ENCODE measurements at places on chromosomes 5 and 9.

DNA sequence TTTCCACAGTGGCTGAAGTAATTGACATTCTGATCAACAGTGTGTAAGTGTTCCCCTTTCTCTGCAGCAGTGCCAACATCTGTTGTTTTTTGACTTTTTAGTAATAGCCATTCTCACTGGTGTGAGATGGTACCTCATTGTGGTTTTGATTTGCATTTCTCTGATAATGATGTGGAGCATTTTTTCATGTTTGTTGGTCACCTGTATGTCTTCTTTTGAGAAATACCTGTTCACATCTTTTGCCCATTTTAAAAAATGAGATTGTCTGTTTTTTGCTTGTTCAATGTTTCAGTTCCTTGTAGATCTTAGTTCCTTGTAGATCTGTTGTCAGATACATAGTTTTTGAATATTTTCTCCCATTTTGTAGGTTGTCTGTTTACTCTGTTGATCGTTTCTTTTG, 162.5 kb upstream of the PITX1 start:
- no peak for DNase-seq

GRCh38 chr9:35869621-35870216, 482 bp downstream of the OR13J1 start:
- DNase-seq = no peak

DNA sequence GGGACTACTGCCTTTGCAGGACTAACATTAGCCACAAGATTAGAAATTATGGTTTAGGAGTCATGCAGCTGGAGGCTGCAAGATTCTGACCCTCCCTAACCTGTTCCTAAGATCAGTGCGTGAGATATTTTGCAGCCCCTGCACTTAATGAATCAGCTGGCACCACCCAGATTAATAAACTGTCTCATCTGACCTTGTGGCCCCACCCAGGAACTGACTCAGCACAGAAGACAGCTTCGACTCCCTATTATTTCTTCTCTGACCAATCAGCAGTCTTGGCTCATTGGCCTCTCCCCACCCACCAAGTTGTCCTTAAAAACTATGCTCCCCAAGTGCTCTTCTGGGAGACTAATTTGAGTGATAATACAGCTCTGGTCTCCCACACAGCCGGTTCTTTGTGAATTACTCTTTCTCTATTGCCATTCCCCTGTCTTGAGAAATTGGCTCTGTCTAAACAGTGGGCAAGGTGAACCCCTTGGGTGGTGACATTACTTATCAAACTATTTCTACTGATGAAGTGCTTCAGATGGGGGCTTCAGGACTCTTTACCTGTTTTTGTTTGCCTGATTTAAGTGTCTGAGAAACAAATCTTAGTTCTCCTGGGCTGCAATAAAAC, 17.0 kb downstream of the CTSL start:
- no peak for DNase-seq

- DNase-seq = no peak
Observed at GRCh38 chr5:50699737-50700136, 33.3 kb downstream of the PARP8 start.

- DNase-seq = no peak
Observed at GRCh38 chr9:21268347-21268657, 28.5 kb upstream of the IFNA14 start.

DNA sequence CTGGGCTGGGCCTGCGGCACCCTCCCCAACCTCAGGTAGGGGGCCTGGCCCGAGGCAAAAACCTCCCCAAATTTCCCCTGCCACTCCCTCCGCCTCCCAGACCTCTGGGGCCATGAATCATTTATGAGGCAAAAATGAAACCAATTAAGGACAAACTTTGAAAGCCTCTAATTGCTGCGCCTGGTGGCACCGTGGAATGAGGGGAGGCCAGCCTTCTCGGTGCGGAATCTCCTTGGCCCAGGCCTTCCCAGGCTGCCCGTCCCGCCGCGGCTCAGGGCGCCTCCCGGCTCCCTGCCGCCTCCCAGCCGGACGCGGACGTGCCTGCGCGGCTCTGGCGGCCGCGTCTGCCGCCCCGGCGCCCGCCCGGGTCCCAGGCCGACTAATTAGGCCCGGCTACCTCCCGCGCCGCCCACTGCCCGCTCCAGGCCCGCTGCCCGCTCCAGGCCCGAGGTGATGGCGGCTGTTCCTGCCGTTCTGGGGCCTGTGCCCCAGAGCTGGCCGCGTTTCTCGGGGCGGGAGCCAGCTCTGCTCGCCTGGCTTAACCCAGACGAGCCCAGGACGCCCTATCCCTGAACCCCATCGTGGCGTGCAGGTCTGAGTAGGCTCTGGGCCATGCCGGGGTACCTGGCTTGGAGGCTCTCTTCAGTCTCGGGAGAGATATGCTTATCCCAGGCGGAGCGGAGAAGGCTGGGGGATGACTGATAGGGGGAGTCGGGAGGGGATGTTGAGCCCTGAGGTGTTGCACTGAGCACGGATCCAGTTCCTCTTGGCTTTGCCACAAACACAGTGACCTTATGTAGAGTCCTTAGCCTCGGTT, 20.1 kb downstream of the CXXC5 start:
- no peak for DNase-seq

DNA sequence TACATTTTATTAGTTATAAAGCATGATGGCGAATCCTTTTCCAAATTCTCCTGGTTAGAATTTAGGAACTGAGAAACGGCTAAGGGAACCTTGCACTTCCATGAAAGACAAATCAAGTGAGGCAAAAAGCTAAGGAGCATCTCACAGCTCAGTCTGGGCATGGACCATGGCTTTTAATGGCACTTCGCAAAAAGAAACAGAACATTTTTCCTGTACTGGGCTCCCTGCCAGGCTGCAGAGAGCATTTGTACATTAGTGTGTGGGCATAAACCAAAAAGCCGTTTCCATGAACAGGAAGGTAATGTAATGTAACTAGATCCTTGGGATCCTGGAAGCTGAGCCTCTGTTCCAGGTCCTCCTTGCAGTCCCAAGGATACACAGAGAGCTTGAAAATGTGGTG, 354.2 kb downstream of the MRPS30 start:
- no peak for DNase-seq

DNA sequence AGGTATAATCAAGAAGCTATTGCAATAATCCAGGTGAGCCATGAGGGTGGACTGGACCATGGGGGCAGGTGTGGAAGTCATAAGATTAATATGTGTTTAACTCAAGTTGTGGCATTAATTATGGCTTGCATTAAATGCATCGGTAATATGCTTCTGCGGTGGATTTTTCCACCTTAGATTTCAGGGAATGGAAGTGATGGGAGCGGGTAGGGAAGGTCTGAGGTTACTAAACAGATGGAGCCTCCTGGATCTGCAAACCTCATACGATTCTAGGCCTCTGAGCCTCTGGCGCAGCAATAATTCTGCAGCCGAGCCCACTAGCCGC, 286 bp upstream of the ZNF483 start:
- DNase-seq = no peak

DNA sequence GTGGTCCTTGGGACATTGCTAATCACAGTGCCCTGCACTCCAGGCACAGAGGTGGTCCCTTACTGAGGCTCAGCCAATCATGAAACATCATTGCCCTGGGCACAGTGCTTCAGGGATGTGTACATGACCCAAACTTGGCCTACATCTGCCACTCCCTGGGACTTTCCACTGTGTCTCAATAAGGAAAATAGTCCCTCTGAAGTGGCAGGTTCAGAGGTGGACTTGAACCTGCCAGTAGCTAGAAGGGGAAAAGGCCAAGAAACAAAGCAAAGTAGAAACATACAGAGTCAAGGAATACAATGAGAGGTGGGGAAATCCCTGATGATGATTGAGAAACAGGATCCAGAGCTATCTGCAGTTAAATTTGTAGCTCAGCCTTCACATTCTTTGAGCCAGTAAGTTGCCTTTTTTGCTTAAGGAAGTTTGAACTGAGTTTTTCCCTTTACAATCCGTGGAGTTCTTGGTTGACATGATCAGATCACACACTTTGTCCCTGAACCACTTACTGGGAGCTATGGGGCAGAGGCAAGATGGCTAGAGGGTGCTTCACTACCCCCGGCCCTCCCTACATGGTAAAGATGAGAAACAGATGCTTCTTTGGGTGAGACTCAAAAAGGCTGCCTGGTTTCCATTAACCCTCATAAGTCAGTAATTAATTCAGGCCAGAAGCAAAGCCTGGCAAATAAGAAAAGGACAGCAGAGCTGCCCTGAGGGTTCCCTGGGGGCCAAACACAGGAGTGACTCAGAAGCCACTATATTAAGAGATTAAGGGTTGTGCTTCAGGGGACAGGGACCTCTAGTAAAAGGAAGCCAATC, 57.6 kb downstream of the SH3TC2 start:
- no peak for DNase-seq

- DNase-seq = no peak
Observed at GRCh38 chr9:73743826-73744225, 592.2 kb downstream of the ANXA1 start.

DNA sequence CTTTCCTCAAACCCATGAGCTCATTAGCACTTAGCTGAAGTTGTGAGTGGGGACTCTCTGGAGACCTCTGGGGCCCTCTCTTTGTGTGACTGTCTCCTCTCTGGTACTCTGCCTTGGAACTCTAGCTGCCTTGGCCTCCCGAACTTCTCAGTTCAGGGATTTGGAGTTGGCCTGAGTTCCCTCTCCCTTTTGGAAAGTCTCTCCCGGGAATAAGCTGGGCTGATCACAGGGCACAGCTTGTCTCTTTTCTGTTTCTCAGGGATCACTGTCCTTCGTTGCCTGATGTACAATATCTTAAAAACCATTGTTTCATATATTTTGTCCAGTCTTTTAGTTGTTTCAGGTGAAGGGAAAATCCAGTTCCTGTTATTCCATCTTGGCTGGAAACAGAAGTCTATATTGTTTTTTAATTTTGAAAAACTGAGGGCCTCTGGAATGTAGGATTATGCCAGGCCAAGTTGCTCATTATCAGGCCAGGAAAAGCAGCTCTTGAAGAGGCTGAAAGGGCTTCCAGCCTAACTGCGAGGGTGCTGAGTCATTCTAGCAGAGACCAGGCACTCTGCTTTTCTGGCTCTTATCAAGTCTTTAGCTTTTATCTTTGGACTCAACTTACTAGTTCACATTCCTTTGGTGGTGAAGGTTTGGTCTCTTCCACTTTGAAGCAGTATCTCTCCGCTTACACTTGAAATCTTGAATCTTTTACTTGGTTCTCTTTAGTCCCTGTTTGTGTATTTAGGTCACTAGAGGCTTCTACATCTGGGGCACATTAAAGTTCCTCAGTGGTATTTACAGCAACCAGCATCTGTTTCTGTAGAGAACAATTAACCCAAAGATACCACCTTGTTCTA, 8.4 kb upstream of the RGS3 start:
- no peak for DNase-seq

DNA sequence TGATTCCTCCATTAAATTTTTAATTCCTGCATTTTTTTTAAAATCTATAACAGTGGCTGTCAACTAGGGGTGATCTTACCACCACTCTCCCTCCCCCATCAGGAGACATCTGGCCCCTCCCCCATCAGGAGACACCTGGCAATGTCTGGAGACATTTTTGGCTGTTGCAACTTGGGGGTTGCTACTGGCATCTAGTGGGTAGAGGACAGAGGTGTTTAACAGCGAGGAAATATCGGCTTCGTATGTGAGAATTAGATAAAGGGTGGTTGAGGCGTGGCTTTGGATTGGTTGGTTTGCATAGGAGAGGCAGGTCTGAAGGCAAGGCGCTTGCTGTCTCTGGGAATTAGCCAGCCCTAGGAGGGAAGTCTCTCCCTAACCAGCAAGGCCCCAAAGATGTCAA, 10.5 kb downstream of the CDHR2 start:
- DNase-seq = no peak

- no peak for DNase-seq
Observed at GRCh38 chr5:96537386-96537785, 104.3 kb upstream of the PCSK1 start.

DNA sequence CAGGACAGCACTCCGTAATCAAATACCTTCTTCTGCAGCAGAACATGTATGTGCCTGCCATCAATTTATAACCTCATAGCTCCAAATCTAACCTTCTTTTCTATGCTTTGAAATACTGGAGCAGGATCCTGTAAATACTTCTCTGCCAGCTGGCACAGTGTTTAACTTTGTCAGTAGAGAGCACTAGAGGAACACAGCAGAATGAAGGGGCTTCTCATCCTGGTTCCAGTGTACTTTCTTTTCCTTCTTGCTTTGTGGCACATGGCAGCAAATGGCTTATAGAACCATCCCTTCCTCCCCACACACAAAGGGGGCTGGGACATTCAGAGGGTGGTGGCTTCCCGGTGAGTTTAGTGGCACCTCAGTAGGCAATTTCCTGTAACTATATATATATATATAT, 3.8 kb upstream of the FBXW11 start:
- DNase-seq = no peak

- DNase-seq = no peak
Observed at GRCh38 chr5:143412661-143413342, 9.3 kb upstream of the NR3C1 start.

GRCh38 chr5:96487859-96488258, 54.8 kb upstream of the PCSK1 start:
- no peak for DNase-seq

GRCh38 chr9:133405508-133406438, 12.0 kb downstream of the REXO4 start:
- DNase-seq = no peak

- no peak for DNase-seq
Observed at GRCh38 chr5:39475881-39476842, 51.4 kb upstream of the DAB2 start.

- DNase-seq = no peak
Observed at GRCh38 chr5:56052735-56053134, 58.0 kb upstream of the IL6ST start.

GRCh38 chr5:75616371-75616881, 5.2 kb downstream of the ANKDD1B start:
- no peak for DNase-seq

DNA sequence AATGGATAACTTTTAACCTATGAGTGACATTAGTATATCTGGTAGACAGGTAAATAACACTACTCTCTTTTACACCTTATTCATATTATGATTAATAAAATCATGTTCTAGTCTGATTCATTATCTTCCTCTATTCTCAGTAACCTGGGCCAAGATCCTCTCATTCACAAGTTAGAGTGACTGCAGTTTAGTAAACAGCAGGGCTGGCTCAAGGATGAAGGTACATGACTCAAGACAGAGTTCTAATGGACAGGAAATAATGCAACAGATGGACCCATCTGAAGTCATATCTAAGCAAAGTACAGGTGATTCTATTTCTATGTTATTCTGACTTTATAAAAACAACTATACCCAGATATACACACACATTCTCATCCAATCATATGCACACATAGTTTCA, 582.5 kb upstream of the CDH18 start:
- DNase-seq = no peak

GRCh38 chr5:131209506-131210150, 38.9 kb downstream of the LYRM7 start:
- DNase-seq = no peak

DNA sequence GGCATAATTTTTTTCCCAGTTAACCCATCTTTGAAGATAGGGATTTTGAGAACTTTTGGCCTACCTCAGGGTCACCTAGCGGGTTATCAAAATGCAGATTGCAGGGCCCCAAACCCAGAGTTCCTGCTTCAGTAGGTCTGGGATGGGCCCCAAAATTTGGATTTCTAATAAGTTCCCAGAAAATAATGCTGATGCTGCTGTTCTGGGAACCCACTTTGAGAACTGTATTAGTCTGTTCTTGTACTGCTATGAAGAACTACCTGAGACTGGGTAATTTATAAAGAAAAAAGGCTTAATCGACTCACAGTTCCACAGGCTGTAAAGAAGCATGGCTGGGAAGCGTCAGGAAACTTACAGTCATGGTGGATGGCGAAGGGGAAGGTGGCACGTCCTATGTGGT, 182.2 kb upstream of the DMRT1 start:
- DNase-seq = no peak

GRCh38 chr5:109921735-109922380, 232.1 kb downstream of the MAN2A1 start:
- no peak for DNase-seq

Data from esophagus squamous epithelium (tissue), 5 donors.